ENCODE measurements at places on chromosomes 12 and 14.

GRCh38 chr14:68653108-68653507 is 139.8 kb downstream of the ZFP36L1 start:
- no peak for DNase-seq

DNA sequence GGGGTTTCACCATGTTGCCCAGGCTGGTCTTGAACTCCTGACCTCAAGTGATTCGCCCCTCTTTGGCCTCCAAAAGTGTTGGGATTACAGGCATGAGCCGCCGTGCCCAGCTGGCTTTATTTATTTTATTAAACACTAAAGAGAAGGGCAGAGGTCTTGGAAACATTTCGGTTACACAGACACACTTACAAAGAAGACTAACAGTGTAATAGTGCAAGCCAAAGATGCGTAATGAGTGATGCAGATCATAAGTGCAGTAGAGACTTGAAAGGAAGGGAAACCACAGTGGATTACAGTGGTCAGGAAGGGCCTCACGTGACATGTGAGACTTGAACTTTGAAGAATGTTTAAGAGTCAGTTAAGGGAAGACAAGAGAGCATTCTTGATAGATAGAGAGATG is 33.9 kb upstream of the CDK17 start:
- peak; percentile 90 for DNase-seq

DNA sequence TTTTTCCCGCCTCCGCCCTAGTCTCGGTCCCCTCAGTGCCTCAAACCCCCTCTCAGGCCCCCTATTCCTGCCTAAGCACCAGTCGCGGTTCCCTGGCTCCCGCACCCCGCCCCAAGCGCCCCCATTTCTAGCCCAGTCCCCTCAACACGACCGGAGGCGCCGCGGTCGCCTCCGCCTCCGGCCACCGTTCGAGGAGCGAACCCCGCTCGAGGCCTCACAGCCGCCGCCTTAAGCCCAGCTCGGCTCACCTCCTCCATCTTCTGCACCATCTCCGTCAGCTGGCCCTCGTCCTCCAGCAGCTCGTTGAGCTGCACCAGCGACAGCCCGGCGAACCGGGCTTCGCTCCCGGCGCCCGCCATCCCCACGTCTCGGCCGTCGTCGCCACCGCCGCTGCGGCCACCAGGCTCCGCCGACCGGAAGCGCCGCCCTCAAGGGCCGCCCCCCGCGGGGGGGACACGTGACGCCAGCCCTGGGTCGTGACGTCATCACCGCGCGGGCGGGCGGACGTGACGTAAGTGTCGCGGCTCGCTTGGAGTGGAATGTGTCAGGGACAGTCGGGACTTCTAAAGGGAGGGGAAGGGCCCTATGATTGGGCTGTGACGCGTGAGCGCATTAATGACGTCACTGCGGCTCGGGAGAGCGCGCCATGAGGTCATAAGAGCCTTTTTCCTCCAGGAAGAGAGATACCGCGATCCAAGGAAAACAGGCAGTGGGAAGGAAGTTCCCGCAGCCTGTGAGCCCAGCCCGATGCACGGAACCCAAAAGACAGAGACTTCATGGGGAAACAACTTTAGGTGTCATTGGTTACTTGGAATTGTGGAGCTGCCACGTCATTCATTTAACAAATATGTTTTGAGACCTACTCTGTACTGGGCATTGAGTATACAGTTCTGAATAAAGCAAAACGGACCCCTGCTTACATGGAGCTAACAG is at the start of gene VPS37B:
TSS of gene VPS37B (minus strand) at position 421 of the 933 bp plus-strand sequence. CDS start at position 359, 62 bp downstream.
- DNase-seq, result peak; percentile 94

DNA sequence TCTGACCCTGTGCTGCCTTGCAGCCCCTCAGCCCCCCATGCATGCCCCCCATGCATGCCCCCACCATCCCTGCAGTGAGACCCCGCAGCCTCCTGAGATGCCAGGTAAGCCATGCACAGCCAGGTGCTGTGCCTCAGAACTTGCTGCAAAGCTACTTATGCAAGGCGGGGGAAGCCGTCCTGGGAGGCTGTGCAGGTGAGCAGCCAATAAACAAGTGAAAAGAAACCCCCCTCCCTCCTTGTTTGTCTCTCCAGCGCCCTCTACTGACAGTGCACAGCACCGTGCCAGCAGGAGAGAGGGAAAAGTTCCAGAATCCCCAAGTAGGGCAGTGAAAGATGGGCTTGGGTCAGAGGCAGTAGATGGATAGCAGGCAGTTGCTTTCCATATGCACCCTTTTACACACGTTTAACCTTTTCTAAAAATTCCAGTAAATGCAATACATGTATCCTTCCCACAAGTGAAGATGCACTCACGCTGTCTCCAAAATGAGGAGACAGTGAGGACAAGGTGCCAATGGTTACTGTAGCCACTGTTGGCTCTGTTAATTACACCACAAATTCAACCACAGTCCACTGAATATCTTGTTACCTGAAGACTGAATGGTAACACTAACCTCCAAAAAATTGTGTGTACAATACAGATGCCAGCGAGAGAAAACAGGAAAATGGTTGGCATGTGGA is 18.0 kb downstream of the TNFAIP2 start:
- DNase-seq, result no peak

DNA sequence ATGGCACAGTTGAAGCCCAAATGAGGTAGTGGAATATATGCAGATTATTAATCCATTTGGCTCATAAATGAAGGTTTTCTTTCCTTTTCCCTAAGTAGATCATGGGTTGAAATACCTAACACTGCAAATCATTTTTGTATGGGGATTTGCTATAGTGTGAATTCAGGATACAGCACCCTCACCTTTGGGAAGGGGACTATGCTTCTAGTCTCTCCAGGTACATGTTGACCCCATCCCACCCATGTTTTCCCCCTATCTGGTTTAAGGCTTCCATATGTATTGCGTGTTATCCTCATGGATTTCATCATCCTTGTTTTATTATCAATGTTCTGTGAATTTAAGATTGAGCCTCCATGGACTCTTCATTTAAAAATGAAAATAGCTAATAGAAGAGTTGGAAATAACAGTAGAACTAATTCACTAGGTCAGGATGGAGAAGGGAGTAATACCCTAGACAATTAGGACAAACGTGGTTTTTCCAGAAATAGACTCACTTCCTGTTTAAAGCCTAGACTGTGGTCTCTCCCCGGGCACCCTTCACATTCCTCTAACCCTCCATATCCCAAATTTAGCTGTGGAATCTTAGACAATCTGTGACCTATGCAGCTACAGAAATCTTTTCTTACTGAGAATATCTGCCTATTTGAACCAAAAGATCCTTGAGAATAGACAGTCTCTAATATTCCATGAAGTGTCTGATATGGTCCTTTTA is 56.5 kb downstream of the DAD1 start:
- no peak for DNase-seq

GRCh38 chr12:125050868-125051267 is 14.4 kb upstream of the AACS start:
- DNase-seq, result no peak

GRCh38 chr12:113203852-113204760 is 17.2 kb upstream of the TPCN1 start:
- no peak for DNase-seq

DNA sequence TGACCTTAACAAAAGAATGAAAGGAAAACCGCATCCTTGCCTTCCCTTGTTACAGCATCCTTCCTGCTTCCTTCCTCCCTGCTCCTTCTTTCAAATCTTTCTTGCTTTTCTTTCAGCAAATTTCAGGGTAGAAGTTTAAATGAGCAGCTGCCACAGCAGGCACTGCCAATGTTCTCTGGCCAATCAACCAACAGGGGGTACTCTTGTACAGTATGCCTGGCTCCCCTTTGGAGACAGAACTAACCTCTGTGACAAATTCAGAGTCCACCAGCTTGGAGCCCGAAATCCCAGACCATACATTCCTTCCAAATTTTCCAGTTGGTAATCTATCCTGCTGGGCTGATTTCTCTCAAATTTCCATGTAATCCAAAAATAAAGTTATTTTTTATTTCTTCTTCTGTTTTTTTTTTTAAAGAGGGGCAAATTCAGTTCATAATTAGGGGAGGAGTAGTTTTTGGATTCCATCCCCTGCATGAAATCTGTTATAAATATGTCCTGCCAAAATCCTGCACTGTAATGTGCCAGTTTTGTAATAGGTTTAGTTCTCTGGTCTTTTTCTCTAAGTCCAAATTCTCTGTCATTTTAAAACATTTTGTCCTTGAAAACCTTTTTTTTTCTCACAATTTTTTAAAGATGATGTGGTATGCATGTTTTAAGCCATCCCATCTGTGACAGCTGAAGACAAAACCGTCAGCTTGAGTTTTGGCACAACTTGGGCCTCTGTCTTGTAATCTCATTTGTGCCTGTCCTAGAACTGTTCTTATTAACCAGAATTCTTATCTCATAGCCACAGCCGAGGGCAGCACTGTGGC is 610.0 kb upstream of the LMO3 start:
- no peak for DNase-seq

- no peak for DNase-seq
Observed at GRCh38 chr12:91356405-91356804, 173.8 kb upstream of the DCN start.

- no peak for DNase-seq
Observed at GRCh38 chr12:57340104-57340503, 89.1 kb upstream of the STAC3 start.

DNA sequence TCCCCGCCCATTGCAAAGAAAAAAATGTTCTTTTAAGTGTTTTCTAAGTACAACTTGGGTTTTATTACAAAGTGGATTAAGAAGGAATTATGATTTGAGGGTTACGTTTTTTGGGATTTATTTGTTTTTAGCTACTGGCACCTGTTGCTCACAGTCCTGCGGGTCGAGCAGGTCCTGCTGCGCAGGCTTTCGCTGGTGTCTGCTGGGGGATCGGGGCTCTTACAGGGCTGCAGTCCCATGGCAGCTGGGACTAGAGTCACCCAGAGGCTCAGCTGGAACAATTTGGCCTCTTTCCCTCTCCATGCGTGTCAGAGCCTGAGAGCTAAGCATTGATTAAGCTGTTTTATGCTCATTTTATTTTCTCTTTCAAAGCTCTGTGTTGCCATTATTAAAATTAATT is 55.6 kb upstream of the DYNC1H1 start:
- no peak for DNase-seq

DNA sequence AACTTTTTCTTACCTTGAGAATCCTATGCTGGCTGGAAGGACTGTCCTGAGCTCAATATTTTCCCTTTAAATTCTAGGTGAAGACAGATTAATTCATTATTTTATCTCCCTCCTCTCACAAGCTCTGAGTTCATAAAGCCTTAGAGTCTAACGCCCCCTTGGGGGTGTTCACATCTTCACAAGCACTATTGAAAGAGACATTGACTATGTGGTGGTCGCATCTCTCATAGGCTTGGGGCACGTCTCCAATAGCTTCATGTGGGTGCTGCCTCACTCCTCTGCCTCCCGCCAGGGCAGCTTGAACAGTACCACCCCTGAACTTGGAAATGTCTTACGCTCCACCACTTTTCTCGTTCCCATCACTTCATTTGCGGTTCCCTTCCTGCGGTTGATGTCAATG is 106.2 kb downstream of the UNC79 start:
- DNase-seq, result no peak

- DNase-seq, result no peak
Observed at GRCh38 chr12:51714666-51715065, 123.6 kb downstream of the SCN8A start.

- DNase-seq, result no peak
Observed at GRCh38 chr12:93883436-93884154, 206.4 kb downstream of the CRADD start.

- DNase-seq, result no peak
Observed at GRCh38 chr14:24172261-24172860, 481 bp downstream of the REC8 start.

DNA sequence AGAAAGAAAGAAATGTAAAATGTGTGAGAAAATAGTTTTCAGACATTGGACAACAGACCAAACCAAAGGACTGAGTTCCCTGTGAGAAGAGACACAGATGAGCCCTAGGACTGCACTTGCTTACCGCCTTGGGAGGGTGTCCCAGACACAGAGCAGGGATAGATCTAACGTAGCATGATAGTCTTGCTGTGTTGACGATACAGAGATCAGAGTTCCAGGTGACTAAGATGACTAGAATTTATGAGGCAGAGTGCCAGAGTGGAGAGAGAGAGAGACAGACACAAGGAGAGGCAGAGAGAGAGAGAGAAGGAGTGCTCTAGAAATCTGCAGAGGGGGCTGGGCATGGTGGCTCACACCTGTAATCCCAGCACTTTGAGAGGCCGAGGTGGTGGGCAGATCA is 148.2 kb upstream of the LMNTD1 start:
- DNase-seq, result no peak

- no peak for DNase-seq
Observed at GRCh38 chr14:73888971-73889370, 2.3 kb downstream of the ZNF410 start.

- DNase-seq, result no peak
Observed at GRCh38 chr12:39671898-39672875, 52.6 kb upstream of the ABCD2 start.

- peak; percentile 16 for DNase-seq
Observed at GRCh38 chr14:87896393-87897380, 96.3 kb downstream of the GALC start.

GRCh38 chr12:21773263-21773741 is 1.2 kb downstream of the KCNJ8 start:
- no peak for DNase-seq

DNA sequence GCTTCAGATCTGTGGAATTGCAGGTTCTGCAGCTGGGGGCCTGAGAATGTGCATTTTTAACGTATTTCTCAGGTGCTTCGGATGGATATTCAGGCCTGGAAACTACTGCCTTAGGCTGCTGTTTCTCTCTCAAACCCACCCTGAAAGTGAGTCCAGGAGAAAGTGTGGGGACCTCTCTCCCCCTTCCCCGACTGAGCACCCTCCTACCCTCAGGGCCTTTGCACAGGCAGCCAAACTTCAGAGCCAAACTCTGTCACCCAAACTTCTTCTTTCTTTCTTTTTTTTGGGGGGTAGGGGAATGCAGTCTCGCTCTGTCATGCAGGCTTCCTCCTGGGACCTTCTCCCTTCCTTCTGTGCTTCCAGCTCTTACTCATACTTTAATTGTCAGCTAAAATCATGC is 82.4 kb upstream of the FBXO21 start:
- no peak for DNase-seq

- no peak for DNase-seq
Observed at GRCh38 chr12:54044425-54045103, 9.1 kb upstream of the HOXC4 start.

GRCh38 chr12:107580750-107581618 is 104.6 kb upstream of the PWP1 start:
- DNase-seq, result no peak

DNA sequence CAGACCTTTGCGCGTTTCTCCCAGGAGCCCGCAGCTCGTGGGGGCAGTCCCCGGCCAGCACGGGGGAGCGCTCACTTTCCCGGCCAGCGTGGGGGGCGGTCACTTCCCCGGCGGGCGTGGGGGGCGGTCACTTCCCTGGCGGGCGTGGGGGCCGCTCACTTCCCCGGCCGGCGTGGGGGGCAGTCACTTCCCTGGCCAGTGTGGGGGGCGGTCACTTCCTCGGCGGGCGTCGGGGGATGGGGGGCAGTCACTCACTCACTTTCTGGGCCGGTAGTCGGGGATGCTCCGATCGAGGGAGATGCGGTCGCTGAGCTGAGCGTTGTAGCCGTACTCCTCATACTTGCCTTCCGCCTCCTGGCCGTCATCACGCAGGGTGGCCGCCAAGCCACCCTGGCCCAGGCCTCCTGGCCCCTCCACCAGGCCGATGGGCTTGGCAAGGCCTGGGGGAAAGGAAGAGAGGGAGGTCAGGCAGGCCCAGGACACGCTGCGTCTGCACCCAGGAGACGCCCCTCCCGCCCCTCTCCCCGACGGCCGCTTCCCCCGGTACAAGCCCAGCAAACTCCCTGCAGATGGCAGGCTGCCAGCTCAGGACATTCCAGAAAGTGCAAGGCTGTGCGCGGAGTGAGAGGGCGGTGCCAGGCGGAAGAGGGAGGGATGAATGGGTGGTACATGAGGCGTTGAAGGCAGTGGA is 43.3 kb downstream of the GALNT9 start:
- no peak for DNase-seq

- no peak for DNase-seq
Observed at GRCh38 chr12:106673141-106673540, 90.3 kb downstream of the RFX4 start.

Measured in stimulated activated naive CD4-positive, alpha-beta T cell (primary cell).